Naive thymus-derived CD8-positive, alpha-beta T cell (primary cell): ENCODE measurements at places on chromosomes 12 and 14. TPM values are rescaled to one million over a fixed set of nuclear protein-coding genes. Genes with fewer than 3 reads are reported as not detected.

XPOT gene
- 100 TPM for total RNA-seq

GRCh38 chr12:510071-510825 lies 50.5 kb downstream of the B4GALNT3 start:
- H3K4me1 ChIP-seq: no peaks in the 10 kb centered on the region
- H3K36me3 ChIP-seq: no peaks in the 10 kb centered on the region
- no peak overlapping the region for H3K27ac ChIP-seq
- H3K27me3 ChIP-seq: peaks cover 13% of the 10 kb centered on the region

- H3K4me3 ChIP-seq: no peak overlapping the region
- H3K27ac ChIP-seq: no peak overlapping the region
- no peak for DNase-seq
- peaks cover 1% of the 10 kb centered on the region for H3K36me3 ChIP-seq
Observed at GRCh38 chr14:103014466-103015228, 42.7 kb downstream of the CDC42BPB start.

- no peaks in the 10 kb centered on the region for H3K4me1 ChIP-seq
- H3K36me3 ChIP-seq: peaks cover 13% of the 10 kb centered on the region
- no peak for DNase-seq
Observed at GRCh38 chr14:66476964-66477363, 9.2 kb upstream of the CCDC196 start.

- H3K4me1 ChIP-seq: no peaks in the 10 kb centered on the region
- H3K4me3 ChIP-seq: no peak overlapping the region
- H3K27ac ChIP-seq: no peak overlapping the region
- H3K36me3 ChIP-seq: no peaks in the 10 kb centered on the region
- H3K27me3 ChIP-seq: no peaks in the 10 kb centered on the region
Observed at GRCh38 chr12:86748894-86749293, 492.7 kb upstream of the MGAT4C start.
